ENCODE measurements at places on chromosomes 5 and 9.

DNA sequence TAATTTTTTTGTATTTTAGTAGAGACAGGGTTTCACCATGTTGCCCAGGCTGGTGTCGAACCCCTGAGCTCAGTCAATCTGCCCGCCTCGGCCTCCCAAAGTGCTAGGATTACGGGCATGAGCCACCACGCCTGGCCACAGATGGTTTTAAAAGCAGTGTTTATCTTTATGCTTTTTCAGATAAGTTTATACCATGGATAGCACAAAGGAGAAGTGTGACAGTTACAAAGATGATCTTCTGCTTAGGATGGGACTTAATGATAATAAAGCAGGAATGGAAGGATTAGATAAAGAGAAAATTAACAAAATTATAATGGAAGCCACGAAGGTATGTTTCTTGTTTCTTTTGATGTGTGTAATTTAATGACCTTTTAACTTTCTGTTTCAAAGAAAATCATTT is 35.1 kb downstream of the POLK start:
- no peak for DNase-seq

DNA sequence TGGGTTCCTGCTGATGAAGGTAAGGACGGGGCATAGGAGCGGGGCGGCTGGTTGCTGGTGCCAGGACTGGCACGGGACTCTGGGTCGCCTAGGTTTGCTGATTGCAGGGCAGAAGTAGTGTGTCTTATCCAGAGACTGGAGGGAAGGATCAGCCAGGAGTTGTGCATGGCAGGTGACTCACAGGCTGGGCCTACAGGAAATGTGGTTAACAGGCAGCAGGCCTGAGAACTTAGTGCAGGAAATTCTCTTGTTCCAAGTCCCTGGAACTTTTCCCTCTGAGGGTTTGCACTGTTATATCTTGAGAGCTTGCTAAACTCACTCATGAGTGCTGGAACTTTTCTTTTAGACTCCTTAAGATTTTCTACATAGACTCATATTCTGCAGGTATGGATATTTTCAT is 95.1 kb downstream of the ANXA2R start:
- no peak for DNase-seq

DNA sequence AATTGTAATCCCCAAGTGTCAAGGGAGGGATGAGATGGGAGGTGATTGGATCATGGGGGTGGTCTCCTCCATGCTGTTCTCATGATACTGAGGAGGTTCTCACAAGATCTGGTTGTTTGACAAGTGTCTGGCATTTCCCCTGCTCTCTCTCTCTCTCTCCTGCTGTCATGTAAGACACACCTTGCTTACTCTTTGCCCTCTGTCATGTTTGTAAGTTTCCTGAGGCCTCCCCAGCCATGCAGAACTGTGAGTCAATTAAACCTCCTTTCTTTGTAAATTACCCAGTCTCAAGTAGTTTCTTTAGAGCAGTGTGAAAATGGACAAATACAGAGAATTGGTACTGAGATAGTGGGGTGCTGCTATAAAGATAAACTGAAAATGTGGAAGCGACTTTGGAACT is 207.9 kb downstream of the HINT1 start:
- DNase-seq, result no peak

GRCh38 chr9:20835377-20836286 is 151.6 kb downstream of the FOCAD start:
- no peak for DNase-seq

DNA sequence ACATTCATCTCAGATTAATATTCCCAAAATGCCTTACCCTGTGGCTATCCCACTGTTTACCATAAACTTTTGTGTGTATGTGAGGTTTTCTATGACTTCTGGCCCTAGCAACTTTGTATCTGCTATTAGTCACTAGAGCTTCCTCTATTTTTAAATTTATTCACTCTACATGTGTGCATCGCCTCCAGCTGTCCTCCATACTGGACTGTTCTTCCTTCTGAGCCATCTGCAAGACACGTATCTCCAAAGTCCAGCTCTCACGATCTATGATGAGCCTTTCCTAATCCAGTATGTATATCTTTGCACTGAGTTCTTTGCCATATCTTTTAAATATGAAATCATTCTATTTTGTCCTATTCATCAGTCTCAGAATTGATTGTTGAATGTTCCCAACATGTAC is 1.7 kb upstream of the GNG10 start:
- no peak for DNase-seq
